ENCODE measurements at places on chromosomes 5 and 9.

DNA sequence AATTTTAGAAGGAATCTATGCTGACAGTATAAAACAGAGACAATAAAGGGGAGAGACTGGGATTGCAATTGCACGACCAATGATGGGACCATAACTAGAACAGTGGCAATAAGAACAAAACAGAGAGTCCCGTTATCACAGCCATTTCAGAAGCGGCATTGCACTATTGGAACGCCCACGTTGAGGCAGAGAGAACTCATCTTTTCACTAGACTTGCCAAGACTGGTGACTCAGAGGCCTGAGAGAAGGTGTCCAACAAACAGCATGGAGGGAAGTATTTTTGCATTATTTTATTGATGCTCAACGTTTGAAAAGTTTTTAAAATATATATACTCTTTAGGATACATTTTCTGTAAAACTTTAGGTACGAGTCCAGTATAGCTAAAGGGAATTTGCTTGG lies 737.7 kb downstream of the TLE1 start:
- DNase-seq, result no peak

- no peak for DNase-seq
Measured at GRCh38 chr5:38078161-38078560, 180.2 kb upstream of the EGFLAM start.

- no peak for DNase-seq
Measured at GRCh38 chr5:129945774-129946270, 41.6 kb downstream of the CHSY3 start.

- DNase-seq, result no peak
Measured at GRCh38 chr5:60700416-60700757, 421 bp upstream of the DEPDC1B start.

DNA sequence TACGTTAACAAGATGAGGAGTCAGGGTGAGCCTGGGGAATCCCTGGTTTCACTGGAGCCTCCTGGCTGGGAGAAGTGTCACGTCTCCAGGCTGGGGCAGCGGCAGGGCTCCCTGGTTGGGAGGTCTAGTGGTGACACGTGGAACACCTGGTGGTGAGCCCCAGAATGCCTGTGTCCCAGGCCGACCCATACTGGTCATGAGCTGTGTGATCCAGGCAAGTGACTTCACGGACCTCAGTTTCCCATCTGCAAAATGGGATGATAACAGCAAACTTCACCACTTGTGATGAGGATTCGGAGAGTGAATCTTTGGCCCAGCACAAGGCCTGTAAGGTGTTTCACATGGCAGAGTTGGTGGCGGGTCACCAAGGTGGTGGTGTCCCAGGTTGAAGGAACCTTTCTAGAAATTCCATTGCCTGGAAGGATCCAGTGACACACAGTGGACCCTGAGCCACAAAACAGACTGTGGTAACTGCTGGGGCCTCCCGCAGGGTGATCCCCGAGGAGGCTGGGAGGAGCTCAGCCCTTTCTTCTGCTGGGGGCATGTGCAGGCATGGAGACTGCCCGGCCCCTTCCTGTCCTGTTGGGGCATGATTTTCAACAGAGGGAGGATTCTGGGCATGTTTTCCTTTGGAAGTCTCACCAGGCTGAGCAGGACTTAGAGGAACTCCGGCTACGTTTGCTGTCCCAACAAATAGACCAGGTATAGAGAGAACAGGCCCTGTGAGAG lies 153.9 kb upstream of the IER5L start:
- no peak for DNase-seq

- DNase-seq, result no peak
Measured at GRCh38 chr5:56161927-56162326, 71.2 kb downstream of the ANKRD55 start.

GRCh38 chr5:10655972-10656830 lies 92.3 kb downstream of the ANKRD33B start:
- DNase-seq, result no peak
